ENCODE measurements at places on chromosomes 4 and X.

- no peak for DNase-seq
- H3K27ac ChIP-seq: no peak overlapping the region
- H3K36me3 ChIP-seq: peaks cover 16% of the 10 kb centered on the region
- no peak overlapping the region for H3K4me3 ChIP-seq
- no peaks in the 10 kb centered on the region for H3K27me3 ChIP-seq
These were observed 37.9 kb downstream of the CUL4B start for GRCh38 chrX:120522820-120523219.

DNA sequence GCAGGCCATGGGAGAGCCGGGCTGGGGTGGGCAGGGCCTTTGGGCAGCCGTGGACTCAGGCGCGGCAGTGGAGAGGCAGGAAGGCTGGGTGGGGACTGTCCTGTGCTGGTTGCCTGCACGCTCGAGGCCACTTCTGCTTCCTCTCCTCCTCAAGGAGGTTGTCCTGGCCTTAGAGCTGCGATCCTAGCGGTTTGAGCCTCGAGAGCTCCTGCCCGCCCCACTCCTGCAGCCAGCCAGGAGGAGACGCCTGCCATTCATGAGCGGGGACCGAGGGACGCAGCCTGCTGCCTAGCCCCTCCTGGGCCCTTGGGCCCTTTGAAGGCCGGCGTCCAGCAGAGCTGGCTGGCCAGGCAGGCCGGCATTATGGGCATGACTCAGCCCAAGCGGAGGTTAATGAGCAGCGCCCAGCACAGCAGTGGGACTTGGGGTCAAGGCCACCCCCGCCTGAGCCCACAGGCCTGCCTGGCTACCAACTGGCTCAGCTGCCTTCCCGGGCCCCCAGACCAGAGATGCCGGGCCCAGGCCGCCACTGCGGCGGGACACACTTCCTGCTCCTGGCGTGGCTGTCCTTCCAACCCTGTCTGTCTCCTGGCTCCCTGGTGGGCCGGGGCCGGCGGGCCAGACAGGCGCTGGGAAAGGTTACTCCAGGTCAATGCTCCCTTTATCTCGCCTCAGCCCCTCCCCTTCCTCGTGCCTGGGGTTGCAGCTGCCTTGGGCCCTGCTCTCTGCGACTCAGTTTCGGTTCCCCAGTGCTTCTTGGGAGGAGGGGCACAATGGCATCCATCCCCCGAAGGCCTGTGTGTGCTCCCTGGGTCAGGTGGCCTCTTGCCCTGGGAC, 1.8 kb downstream of the ABCD1 start:
- peak; percentile 61 for DNase-seq
- peaks cover 42% of the 10 kb centered on the region for H3K4me1 ChIP-seq
- no peaks in the 10 kb centered on the region for H3K27me3 ChIP-seq
- H3K27ac ChIP-seq: peak overlapping the region; percentile 73
- peaks cover 30% of the 10 kb centered on the region for H3K36me3 ChIP-seq
- H3K4me3 ChIP-seq: peak overlapping the region; percentile 70

DNA sequence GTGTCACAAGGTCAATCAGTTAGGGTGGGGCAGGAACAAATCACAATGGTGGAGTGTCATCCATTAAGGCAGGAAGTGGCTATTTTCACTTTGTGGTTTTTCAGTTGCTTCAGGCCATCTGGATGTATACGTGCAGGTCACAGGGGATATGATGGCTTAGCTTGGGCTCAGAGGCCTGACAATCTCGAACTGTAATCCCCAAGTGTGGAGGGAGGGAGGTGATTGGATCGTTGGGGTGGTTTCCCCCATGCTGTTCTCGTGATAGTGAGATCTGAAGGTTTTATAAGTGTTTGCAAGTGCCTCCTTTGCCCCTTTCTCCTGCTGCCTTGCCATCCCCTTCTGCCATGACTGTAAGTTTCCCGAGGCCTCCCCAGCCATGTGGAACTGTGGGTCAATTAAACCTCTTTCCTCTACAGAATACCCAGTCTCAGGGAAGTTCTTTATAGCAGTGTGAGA, 36.7 kb upstream of the STS start:
- H3K36me3 ChIP-seq: peaks cover 13% of the 10 kb centered on the region
- no peaks in the 10 kb centered on the region for H3K27me3 ChIP-seq
- no peak overlapping the region for H3K4me3 ChIP-seq
- H3K27ac ChIP-seq: peak overlapping the region; percentile 35

GRCh38 chr4:174713181-174713580, 115.9 kb downstream of the GLRA3 start:
- H3K27ac ChIP-seq: no peak overlapping the region
- H3K4me1 ChIP-seq: no peaks in the 10 kb centered on the region
- H3K4me3 ChIP-seq: no peak overlapping the region
- DNase-seq: no peak
- H3K36me3 ChIP-seq: no peaks in the 10 kb centered on the region
- no peaks in the 10 kb centered on the region for H3K27me3 ChIP-seq

DNA sequence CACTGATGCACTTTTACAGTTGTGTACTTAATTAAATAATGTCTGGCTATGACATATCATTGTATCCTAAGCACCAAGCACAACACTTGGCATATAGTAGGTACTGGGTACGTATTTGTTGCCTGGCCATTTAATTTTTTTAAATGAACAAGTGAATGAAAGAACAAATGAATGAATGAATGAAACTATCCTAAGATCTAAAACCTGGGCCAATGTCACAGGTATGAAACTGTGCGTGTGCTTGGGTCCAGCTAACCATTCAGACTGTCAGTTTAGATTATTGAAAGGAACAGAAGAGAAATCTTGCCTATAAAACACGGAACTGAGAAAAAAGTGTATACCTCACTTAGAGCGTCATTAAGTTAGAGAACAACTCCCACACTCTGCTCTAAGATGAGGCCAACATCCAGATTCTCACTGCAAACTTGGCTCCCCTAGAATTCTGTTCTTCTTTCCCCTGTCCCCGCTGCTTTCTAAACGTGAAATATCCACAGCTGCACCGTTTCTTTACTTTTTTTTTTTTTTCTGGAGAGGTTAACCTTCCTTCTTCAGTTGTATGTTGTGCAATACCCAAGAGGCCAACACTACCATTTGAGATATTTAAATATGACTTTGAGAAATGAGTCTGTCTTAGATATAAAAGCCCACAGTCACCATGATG, 17.3 kb upstream of the SEL1L3 start:
- no peak for DNase-seq
- H3K4me1 ChIP-seq: peaks cover 9% of the 10 kb centered on the region

GRCh38 chrX:54411732-54412131, 28.5 kb upstream of the TSR2 start:
- DNase-seq: no peak
- no peak overlapping the region for H3K27ac ChIP-seq
- H3K4me3 ChIP-seq: no peak overlapping the region
- peaks cover 18% of the 10 kb centered on the region for H3K4me1 ChIP-seq
- peaks cover 34% of the 10 kb centered on the region for H3K27me3 ChIP-seq

DNA sequence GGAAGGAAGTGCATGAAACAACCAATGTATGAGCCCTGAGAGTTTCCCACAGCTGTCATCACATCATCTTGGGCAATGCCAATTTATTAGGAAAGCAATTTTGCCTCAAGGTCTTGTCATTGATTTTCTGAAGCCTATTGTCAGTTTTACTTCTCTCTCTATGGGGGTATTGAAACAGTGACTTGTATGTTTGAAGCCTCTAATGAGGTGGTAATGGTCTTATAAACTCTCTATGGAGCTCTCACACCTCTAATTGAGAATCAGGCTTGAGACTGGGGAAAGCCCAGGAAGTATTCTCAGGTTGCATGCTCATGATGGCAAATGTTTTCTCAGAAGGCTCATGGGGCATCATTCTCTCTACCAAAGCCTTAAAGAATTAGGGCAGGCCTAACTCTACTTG, 308.2 kb upstream of the EMCN start:
- DNase-seq: no peak
- no peak overlapping the region for H3K27ac ChIP-seq
- peaks cover 24% of the 10 kb centered on the region for H3K4me1 ChIP-seq
- no peak overlapping the region for H3K4me3 ChIP-seq
- no peaks in the 10 kb centered on the region for H3K36me3 ChIP-seq

GRCh38 chr4:963276-964225, 9.8 kb downstream of the DGKQ start:
- H3K4me3 ChIP-seq: no peak overlapping the region
- no peaks in the 10 kb centered on the region for H3K4me1 ChIP-seq
- DNase-seq: no peak
- no peak overlapping the region for H3K27ac ChIP-seq
- no peaks in the 10 kb centered on the region for H3K36me3 ChIP-seq
- H3K27me3 ChIP-seq: no peaks in the 10 kb centered on the region

GRCh38 chrX:1533058-1533457, 3.9 kb downstream of the P2RY8 start:
- H3K4me1 ChIP-seq: peaks cover 18% of the 10 kb centered on the region
- H3K27me3 ChIP-seq: no peaks in the 10 kb centered on the region
- no peak for DNase-seq
- peak overlapping the region; percentile 49 for H3K4me3 ChIP-seq
- H3K27ac ChIP-seq: peak overlapping the region; percentile 10

Data from activated CD4-positive, alpha-beta memory T cell treated with anti-CD3 and anti-CD28 coated beads, Interleukin-2, amount 10 ng/mL, durations not matched to agents 7 days and 5 days (primary cell).